ENCODE measurements at places on chromosomes 2 and 18.

DNA sequence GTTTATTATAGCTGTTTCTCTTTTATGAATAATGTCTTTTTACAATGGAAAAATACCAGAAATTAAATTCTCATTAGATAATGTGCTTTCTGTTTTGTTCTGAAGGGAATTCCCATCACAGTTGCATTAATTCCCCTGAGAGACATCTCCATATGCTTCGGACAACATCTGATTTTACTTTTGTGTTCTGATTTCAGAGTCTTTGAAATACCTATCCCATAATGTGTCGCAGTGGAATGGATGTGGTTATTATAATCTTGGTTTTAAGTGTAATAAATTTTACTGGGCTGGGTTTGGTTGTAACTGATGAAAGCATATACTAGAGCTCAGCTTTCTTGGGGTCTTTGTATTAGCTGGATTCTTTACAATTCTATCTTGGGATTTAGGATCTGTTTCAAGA is 12.5 kb downstream of the SPTBN1 start:
- DNase-seq, result no peak

DNA sequence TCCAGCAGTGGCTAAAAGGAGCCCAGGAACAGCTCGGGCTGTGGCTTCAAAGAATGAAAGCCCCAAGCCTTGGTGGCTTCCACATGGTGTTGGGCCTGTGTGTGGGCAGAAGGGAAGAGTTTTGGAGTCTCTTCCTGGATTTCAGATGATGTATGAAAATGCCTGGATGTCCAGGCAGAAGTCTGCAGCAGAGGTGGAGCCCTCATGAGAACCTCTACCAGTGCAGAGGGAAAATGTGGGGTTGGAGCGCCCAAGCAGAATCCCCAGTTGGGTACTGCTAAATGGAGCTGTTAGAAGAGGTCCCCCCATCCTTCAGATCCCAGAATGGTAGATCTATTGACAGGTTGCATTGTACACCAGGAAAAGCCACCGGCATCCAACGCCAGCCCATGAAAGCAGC is 412.1 kb downstream of the TDRD15 start:
- DNase-seq, result no peak

DNA sequence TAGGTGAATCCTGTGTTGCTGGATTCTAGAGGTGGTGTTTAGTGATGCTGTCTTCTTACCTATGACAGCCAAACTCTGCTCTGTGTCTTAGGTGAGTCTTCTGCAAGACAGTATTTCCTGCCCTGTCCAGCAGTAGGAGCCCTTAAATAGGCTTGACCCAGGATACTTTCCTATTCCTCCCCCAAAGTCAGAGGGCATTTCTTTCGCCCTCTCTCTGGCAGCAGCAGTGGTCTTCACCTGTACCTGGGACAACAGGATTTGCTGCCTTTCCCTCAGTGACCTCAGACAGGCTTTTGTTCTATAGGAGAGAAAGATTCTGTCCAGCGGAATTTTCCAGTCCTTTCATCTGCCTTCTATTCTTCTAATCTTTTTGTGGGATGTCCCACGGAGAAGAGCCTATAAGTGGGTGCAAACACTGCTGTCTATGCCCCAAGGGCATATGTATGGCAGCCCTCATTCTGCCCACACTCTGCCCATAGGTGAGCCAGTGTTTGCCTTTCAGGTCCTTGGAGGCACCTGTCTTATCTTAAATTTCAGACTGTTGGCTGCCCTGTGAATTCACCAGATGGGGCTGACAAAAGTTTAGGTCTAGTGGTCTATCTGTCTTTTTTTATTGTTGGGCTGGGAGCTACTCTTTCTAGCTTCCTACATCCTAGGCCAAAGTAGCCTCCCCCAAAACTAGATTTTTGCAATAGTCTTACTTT is 177.3 kb upstream of the SPOPL start:
- no peak for DNase-seq

GRCh38 chr2:1665761-1666505 is 78.4 kb downstream of the PXDN start:
- no peak for DNase-seq

DNA sequence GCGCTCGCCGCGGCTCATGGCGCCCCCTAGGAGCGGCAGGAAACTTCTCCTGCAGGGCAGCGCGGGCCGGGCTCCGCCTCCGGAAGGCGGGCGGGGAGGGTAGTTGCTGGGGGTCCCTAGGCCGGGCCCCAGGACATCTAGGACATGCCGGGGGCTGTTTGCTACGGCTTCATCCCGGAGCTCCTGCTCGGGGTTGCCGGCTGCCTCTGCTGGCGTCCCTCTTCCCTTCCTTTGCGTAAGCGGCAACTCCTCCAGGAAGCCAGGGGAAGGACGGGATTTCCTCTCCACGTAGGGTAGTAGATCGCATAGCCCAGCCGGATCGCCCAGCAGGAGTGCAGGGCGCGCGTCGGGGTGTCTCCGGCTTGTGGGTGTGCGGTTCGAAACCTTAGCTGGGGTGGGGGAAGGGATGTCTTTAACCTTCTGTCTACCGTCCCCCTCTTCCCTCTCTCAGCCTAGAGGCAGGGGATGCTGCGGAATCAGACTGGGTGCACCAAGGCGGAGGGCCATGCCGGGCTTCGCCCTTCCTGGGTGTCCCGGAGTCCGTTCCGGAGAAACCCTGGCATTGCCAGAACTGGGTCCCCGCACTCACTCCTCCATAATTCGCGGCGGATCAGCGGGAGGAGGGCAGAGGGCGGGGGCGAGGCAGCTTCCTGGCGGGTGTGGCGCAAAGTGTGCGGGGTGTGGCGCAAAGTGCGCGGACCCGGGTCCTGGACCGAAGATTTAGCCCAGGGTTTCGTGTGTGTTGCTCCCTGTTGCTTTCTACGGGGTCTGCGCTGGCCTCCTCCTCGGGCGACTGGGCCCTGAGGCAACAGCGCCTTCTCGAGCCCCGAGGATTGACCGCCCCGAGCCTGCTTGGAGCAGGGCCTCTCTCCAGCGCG is 12.2 kb upstream of the SKOR2 start:
- no peak for DNase-seq

- DNase-seq, result no peak
Measured at GRCh38 chr2:144010096-144010836, 509.7 kb downstream of the ZEB2 start.

DNA sequence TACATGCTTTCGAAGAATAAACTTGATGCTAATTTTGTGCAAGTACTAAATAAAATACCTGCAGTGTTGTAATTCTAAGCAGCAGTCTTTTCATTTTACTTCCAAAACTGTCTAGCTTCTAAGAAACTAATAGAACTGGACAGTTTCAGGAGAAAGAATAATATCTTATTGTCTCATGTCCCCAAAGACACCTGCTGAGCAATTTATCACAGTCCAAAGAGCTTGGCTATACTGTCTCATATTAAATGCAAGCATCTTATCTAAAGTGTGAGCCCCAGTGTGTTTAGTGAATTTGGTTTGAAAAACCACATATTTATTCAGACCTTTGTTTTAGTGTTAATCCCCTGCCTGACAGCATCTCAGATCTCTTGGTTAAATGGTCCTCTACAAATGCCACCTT is 374.3 kb downstream of the TMX3 start:
- DNase-seq, result no peak

GRCh38 chr2:150465703-150466569 is 21.5 kb downstream of the RND3 start:
- DNase-seq, result no peak

DNA sequence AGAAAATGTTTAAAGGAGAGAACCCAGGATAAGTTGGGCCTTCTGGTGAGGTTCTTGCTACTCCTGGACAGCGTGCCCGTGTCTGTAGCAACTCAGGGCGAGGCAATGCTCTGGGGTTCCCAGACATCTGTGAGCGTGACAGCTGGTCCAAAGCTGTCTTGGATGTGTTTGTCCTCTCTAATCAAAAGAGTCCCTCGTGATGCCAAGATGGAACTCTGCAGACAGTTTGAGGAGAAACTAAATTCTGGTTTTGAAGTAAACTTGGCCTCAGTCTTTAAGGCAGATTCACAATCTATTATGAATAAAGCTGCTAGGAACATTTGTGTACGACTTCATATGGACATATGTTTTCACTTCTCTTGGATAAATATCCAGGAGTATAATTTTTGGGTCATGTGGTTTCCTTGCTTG is 47.3 kb downstream of the TMEM17 start:
- DNase-seq, result no peak

DNA sequence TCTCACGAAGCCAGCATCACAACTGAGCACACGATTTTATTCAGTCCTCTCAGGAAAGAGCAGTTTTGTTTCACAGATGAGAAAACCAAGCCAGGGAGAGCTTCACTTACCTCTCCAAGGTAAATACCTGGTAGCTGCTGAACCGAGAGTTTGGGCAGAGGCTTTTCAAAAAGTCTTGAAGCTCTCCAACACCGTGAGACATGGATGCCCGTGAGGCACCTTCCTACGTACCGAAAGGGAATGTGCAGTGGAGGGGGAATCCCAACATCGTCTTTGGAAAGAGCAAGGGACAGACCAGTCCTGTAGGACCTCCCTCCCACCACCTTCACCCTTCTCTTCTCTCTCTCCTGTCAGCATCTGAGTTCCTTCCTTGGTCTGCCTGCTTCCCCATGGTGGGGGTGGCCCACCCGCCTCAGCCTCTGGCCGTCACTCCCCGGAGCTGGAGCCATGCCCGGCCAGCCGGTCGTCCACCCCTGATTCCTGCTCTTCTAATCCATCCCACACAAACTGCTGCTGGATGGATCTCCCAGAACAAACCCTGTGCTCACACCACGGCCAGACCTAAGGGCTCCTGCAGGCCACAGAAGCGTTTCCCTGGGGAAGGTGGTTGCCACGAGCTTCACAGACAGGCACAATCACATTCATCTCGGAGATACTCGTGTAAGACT is 97.3 kb upstream of the SNTG2 start:
- no peak for DNase-seq

DNA sequence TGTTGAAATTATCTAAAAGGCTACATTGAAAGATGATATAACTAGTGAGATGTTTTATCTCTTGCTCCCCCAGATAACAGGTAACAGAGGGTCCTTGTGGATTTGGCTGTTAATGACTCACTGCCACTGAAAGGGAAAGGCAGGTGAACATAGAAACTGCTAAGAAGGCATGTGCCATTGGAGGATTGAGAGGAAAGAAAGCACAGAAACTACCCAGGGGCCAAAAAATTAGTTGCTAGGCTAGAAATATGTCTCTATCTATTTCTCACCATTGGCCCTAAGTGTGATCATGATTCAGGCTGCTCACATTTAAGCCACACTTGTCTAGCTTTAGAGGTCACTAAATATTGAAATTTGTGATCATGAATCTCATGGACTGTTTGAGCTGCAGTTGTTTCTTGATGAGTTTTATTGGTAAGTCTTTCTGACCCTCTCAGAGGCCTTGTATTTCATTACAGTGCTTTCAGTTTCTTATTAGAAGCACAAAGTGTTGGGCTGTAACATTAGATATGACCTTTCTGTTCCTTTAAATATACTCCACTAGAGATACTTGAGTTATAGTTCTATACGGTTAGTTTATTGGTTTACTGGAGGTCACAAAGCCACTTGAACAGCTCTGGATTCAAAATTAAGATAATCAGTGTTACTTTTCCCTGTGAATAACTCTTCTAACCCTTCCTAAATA is 26.2 kb downstream of the NAB1 start:
- no peak for DNase-seq

GRCh38 chr2:232339121-232340081 is 39.1 kb upstream of the ALPP start:
- DNase-seq, result no peak

DNA sequence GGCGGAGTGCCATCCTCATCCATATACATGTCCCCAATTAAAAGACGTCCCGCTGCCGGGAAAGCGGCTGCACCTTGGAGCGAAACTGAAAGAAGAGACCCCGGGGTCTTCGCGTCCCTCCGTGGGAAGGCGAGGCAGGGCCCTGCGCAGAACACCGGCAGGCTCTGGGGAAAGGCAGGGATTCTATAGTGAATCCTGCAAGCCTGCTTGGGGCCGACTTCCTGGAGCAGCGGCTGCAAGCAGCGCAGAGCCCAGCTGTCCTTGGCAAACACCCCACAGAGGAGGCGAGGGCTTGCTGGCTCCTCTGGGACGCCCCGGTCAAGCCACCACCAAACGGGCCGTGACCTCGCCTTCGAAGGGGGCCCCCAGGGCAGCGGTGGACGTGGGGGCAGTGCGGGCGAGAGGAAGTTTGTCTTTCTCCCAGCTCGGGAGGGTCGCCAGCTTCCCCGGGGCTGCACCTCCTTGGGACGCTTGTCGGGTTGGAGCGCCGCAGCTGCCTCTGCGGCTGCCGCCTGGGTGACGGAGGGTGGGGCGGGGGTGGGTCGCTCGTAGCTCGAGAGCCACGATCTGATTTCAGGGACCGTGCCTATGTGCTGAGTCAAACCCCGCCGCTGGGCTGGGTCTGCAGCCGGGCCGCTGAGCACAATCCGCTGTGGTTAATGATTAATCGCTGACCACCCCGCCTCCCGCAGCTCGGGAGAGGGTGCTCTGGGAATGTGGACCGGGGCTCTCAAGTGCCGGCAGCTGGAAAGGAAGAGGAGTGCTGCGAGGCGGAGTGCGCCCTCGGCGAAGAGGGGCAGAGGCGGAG is 486 bp upstream of the GPR39 start:
- DNase-seq, result peak; percentile 87

GRCh38 chr2:12847694-12848575 is 131.2 kb downstream of the TRIB2 start:
- no peak for DNase-seq

GRCh38 chr2:220104871-220105351 is 477.5 kb downstream of the SLC4A3 start:
- no peak for DNase-seq

DNA sequence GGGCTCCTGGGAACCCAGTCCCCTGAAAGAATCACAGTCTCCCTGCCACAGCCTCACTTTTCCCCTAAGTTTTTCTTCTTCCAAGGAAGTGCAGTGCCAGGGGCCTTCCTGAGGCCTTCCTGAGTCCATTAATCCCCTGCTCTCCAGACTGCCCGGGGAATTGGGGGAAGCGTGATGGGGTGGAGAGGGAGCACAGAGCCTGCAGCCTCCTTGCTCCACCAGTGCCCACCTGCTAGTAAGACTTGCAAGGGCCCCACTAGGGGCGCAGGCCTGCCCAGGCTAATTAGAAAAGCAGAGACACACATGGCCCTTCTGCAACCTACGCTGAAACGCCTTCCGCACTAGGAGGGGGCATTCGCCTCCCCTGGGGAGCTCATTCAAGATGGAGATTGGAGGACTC is 110.6 kb downstream of the MRO start:
- no peak for DNase-seq

GRCh38 chr2:19471491-19471890 is 113.1 kb upstream of the OSR1 start:
- no peak for DNase-seq

GRCh38 chr18:30469091-30469490 is 573.5 kb downstream of the DSC3 start:
- DNase-seq, result no peak

DNA sequence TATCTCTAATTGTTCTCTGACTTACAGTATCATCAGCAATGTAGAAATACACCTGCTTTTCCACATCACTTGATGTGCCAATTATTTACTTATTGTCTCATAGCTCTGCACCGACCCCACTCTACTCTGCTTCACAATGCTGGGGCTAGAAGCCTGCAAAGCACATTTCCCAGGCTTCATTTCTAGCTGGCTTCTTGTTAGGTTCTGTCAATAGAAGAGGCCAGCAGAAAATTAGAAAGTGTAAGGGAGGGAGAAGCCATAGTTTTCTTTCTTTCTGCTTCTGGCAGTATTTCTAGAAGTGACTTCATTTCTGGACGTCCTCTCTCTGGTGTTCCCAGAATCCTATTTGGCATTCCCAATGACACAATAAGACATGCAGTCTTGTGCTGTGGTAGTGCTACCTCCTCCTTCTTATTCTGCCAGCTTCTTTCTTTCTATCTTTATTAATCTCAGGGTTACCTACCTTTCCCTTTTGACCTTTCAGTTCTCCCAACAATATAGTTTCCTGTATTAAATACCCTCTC is 12.5 kb upstream of the TANC1 start:
- DNase-seq, result no peak

- no peak for DNase-seq
Measured at GRCh38 chr2:44560941-44561340, 199.2 kb downstream of the CAMKMT start.

GRCh38 chr18:54080858-54081257 is 143.6 kb downstream of the MBD2 start:
- no peak for DNase-seq
